ENCODE measurements at places on chromosomes 3 and 15.

DNA sequence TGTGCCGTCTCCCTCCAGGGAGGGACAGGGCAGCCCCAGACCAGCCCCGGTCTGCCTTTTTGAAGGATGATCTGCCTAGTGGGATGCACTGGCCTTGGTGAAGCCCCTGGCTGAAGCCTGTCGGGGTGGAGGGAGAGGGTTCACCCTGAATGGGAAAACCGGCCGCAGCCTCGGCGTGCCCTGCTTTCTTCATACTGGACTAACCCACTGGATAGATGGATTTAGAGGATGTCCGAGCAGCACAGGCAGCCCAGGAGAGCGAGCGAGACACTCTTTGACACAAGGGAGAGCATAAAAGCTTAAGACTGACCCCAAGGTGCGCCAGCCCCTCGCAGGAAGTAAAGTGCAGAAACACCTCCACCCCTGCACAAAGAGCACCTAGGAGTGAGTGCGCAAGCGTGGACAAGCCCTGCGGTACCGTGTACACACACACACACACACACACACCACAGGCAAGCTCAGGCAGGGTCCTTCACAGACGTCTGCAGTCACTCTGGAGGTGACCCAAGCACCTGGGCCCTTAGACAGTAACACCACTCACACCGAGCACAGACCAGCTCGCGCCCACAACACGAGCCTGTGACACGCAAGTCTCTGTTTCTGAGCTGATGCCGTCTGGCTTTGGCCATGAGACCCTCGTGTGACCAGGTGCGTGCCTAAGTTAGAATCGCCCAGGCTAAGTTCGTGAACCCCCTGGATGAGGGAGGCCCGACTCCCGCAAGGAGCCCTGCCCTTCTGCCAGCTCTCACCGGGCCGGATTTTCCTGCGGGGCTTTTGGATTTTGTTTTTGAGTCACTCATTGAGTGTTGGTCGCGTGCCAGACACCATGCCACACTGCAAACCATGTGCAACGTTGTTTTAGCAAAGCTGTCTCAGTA lies 11.3 kb downstream of the SEMA4B start:
- no peak for DNase-seq
- H3K4me3 ChIP-seq = no peak overlapping the region

DNA sequence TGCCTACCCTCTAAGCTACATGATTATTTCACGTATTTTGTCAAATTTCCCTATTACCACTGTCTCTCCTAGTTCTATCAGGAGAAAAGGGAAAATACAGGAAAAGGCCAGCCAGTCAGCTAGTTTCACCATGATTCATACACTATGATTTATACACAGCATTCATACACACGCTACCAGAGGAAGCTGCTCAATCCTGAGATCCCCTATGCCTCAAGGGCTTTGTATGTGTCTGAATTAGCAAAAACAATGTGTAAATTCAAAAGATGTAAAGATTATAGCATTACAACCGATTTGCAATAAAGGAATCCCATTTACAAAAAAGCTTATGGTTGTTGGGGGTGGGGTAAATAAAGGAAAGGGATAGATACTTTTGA lies 3.1 kb upstream of the ACKR4 start:
- H3K4me3 ChIP-seq = no peak overlapping the region
- no peaks in the 10 kb centered on the region for H3K4me1 ChIP-seq
- no peak overlapping the region for H3K27ac ChIP-seq

- no peak overlapping the region for H3K4me3 ChIP-seq
- no peak for DNase-seq
- H3K36me3 ChIP-seq = no peaks in the 10 kb centered on the region
Measured at GRCh38 chr3:186476044-186476468, 68.1 kb downstream of the CRYGS start.

GRCh38 chr3:112814266-112814665 lies 32.4 kb downstream of the CD200R1L start:
- H3K27ac ChIP-seq = no peak overlapping the region
- peaks cover 6% of the 10 kb centered on the region for H3K4me1 ChIP-seq
- H3K36me3 ChIP-seq = no peaks in the 10 kb centered on the region
- H3K4me3 ChIP-seq = no peak overlapping the region

- H3K27me3 ChIP-seq = no peaks in the 10 kb centered on the region
- no peak overlapping the region for H3K27ac ChIP-seq
- H3K36me3 ChIP-seq = no peaks in the 10 kb centered on the region
- H3K4me1 ChIP-seq = no peaks in the 10 kb centered on the region
- no peak for DNase-seq
Measured at GRCh38 chr3:11384074-11384473, 111.9 kb downstream of the ATG7 start.

- H3K4me1 ChIP-seq = no peaks in the 10 kb centered on the region
- H3K27me3 ChIP-seq = no peaks in the 10 kb centered on the region
- no peak for DNase-seq
- no peak overlapping the region for H3K27ac ChIP-seq
Measured at GRCh38 chr3:190552969-190553759, 39.3 kb downstream of the IL1RAP start.

DNA sequence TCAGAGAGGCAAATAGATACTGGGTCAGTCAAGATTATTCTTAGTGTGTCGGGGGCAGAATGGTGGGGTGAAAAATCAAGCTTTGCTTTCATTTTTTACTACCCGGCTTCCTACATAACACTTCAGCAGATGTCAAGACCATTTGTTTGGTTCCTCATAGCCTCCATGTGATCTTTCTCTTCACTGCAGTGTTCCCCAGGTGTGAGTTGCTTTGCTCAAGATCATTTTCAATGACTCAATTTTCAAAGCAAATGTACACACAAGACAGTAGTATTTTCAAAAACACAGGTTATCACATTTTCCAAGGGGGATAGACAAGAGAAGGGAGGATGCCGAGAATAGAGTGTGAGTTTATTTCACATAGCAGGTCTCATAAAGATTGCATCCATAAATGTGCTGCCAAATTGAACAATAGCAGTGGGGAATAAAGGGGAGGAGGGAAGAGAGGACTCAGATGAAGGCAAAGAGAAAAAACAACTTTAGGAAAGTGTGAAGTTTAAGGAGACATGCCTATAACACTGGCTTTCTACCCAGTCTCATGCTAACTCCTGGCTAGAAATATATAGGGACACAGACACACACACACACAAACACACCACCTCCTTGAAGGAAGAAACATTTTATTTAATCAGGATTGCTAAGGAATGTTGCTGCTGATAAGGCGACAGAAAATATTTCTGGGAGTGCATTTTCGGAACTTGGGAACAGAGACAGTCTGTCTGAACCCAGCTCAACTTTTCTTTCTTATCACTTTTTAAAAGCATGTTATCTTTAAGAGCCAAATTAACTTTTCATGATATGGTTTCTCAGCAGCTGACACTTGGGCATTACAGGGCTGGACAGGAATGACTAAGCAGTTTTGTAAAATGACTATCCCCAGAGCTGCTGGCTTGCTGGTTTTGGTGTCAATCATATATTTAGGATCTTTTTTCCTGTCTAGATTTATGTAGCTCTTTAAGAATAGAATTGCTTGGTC lies 402.4 kb downstream of the RBMS3 start:
- H3K36me3 ChIP-seq = no peaks in the 10 kb centered on the region
- H3K27ac ChIP-seq = no peak overlapping the region
- H3K4me1 ChIP-seq = peaks cover 17% of the 10 kb centered on the region
- no peak overlapping the region for H3K4me3 ChIP-seq
- H3K27me3 ChIP-seq = no peaks in the 10 kb centered on the region

- H3K27me3 ChIP-seq = no peaks in the 10 kb centered on the region
- no peak overlapping the region for H3K4me3 ChIP-seq
- H3K36me3 ChIP-seq = no peaks in the 10 kb centered on the region
- H3K4me1 ChIP-seq = no peaks in the 10 kb centered on the region
- no peak for DNase-seq
- no peak overlapping the region for H3K27ac ChIP-seq
Measured at GRCh38 chr3:82641701-82642100, 880.3 kb upstream of the GBE1 start.

- no peak for DNase-seq
- no peaks in the 10 kb centered on the region for H3K27me3 ChIP-seq
- H3K27ac ChIP-seq = no peak overlapping the region
- no peaks in the 10 kb centered on the region for H3K36me3 ChIP-seq
- H3K4me1 ChIP-seq = no peaks in the 10 kb centered on the region
Measured at GRCh38 chr3:116230431-116231020, 214.8 kb downstream of the LSAMP start.

DNA sequence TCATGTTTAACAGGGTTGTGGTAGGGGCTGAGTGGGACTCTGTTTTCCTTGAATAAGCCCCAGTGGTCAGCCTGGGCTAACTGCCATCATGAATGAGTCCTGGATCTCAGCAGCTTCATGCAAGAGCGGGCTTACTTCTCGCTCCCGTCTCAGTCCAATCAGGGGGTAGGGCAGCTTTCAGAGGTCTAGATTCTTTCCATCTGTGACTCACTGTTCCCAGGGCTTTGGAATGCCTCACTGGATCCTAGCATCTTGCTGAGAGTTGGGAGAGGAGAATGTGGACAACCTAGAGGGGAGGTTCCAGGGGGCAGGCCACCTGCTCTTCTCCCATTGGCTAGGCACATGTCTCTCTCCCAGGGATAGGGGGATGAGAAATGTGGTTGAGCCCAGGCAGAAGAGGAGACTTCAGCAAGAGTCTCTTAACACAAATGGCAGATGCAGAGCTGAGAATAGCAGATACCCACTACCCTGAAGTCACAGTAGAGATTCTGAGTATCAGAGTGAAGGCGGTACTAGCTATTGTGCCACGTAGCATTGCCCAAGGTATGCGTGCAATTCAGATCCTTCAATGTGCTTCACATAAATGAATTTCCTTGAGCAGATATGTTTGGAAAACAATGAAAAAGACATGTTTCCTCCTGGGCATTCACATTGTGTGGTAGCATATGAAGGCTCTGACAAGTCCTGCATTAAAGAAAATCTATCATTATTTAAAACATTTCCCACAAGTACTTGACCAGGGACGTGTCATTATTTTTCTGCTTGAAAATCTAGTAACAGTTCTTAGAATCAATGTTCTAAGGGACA lies 257.7 kb upstream of the PROK2 start:
- DNase-seq = no peak
- H3K36me3 ChIP-seq = no peaks in the 10 kb centered on the region
- H3K27me3 ChIP-seq = no peaks in the 10 kb centered on the region

All from T-cell (primary cell).